ENCODE measurements at places on chromosomes 7 and 10. TPM values are rescaled to one million over a fixed set of nuclear protein-coding genes. Genes with fewer than 3 reads are reported as not detected.

The COBL gene
- not detected for total RNA-seq

The AOAH gene
- total RNA-seq = 31.4 TPM

The HDAC9 gene
- total RNA-seq = 2.0 TPM

DNA sequence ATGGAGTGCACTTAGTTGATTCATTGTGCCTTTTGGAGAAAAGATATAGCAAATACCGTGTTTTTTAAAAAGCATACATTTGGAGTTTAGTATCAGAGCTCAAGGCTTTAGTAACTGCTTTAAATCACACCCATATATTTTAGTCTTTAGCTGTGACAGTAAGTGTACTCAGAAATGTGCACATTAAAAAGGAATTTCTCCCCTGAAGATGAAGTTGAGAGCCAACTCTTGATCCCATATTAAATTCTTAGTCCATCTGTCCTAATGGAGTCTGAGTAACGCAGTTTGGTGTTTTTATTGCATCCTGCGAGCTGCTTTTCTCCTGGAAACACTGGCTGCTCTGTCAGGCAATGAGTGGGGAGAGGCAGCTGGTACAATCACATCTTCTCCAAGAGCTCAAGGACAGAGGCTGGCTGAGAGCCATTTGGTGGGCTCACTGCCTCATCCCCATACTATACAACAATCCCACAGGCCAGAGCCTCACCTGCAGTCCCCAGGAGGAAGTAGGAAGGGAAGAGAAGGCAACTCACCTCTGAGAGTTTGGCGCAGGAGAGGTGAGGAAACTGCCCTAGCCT is 473.6 kb upstream of the C7orf33 start:
- H3K27me3 ChIP-seq = no peaks in the 10 kb centered on the region
- H3K27ac ChIP-seq = no peak overlapping the region
- H3K4me3 ChIP-seq = no peak overlapping the region
- no peak for DNase-seq

DNA sequence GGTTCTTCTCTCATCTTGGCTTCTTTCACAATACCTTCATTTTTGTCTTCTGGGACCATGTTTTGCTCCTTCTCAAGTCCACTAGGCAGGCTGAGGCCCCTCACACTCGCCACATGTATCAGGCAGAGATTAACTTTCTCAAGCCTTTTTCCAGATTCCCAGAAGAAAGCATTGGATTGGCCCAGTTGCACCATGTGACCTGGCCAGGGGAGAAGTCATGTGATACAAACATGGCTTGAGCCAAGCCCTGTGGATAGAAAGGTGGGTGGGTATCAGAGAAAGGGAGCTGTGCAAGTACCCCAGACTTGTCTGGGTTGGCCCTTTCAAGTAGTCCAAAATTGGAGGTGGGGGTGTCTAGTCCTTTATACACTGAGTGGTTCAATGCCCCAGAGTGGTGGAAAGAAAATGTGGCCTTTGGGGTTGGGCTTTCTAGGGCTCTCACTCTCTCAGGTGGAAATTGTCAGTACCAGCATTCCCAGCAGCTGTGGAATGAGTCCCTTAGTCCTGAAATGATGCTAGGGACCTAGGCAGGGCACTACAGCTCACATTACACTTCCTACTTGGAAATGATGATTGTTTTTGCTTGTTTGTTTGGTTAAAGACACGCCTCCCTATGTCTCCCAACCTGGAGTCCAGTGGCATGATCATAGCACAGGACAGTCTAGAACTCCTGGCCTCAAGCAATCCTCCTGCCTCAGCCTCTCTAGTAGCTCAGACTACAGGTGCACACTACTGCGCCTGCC is 36.9 kb upstream of the C10orf67 start:
- DNase-seq = no peak
- no peak overlapping the region for H3K4me3 ChIP-seq
- H3K4me1 ChIP-seq = peaks cover 1% of the 10 kb centered on the region
- no peak overlapping the region for H3K27ac ChIP-seq
- H3K36me3 ChIP-seq = no peaks in the 10 kb centered on the region
- H3K27me3 ChIP-seq = no peaks in the 10 kb centered on the region

DNA sequence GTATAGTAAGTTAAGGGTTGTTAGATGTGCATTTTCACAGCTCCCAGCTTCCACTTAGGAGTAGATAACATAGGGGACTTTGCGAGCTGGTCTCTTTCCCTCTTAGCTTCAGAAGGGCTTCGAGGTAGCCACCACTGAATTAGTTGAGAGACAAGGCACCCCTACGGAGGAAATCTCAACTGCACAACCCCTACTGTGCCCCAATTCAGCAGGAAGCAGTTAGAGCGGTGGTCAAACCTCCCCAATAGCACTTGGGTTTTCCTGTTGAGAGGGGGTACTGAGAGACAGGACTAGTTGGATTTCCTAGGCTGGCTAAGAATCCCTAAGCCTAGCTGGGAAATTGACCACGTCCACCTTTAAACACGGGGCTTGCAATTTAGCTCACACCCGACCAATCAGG is 1.1 kb upstream of the HERPUD2 start:
- no peaks in the 10 kb centered on the region for H3K36me3 ChIP-seq
- H3K27me3 ChIP-seq = no peaks in the 10 kb centered on the region
- peaks cover 41% of the 10 kb centered on the region for H3K4me1 ChIP-seq
- no peak for DNase-seq
- peak overlapping the region; percentile 95 for H3K27ac ChIP-seq
- peak overlapping the region; percentile 98 for H3K4me3 ChIP-seq

DNA sequence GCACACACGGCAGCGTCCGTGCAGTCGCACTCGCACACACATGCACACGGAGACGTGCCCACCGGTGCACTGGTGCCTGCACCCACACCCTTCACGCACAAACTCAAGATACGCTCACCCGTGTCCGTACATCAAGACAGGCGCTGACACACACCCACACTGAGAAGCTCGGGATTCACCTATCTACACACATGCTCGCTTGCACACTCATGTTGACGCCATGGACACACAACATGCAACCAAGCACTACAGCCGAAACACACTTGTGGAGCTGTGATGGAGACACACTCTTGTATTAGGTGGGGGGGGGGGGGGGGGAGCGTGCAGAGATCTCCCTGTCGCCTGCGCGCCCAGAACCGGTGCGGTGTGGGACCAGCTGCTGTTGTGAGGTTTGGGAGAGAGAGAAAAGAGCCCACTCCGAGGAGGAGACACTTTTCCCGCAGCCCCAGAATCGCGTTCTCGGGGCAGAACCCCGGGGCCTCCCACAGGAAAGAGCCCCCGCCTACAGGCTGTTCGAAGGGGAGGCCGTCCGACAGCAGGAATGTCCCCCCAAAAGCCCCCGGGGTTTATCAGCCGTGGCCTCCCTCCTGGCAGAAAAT is 605 bp upstream of the NFKB2 start:
- no peaks in the 10 kb centered on the region for H3K36me3 ChIP-seq
- no peaks in the 10 kb centered on the region for H3K27me3 ChIP-seq
- H3K4me3 ChIP-seq = peak overlapping the region; percentile 97
- peak overlapping the region; percentile 98 for H3K27ac ChIP-seq

DNA sequence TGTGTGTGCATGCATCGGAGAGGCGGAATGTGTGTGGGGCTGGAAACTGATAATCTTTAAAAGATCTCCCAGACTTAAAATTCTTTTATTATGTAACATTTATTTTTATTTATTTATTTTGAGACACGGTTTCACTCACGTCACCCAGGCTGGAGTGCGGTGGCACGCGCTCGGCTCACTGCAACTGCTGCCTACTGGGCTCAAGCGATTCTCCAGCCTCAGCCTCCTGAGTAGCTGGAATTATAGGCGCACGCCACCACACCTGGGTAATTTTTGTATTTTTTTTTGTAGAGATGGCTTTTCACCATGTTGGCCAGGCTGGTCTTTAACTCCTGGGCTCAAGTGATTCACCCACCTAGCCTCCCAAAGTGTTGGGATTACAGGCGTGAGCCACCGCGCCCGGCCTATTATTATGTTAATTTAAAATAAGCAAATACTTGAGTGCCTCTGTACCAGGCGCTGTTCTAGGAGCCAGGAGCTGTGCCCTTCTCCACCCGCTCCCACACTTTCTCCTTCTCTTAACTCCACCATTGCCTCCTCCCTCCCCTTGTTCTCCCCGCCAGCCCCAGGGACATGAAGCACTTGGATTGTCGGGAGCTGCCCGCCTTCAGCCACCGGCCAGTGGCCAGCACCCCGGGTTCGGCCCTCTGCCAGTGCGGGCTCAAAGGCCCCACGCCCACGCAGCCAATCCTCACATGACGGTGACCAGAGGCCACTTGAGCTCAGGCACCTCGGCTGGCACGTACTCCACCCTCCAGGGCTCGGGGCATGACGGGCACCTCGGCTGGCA is 163.6 kb downstream of the DNAJB6 start:
- DNase-seq = no peak
- no peaks in the 10 kb centered on the region for H3K36me3 ChIP-seq
- no peak overlapping the region for H3K27ac ChIP-seq
- no peaks in the 10 kb centered on the region for H3K27me3 ChIP-seq
- H3K4me3 ChIP-seq = no peak overlapping the region
- peaks cover 26% of the 10 kb centered on the region for H3K4me1 ChIP-seq

DNA sequence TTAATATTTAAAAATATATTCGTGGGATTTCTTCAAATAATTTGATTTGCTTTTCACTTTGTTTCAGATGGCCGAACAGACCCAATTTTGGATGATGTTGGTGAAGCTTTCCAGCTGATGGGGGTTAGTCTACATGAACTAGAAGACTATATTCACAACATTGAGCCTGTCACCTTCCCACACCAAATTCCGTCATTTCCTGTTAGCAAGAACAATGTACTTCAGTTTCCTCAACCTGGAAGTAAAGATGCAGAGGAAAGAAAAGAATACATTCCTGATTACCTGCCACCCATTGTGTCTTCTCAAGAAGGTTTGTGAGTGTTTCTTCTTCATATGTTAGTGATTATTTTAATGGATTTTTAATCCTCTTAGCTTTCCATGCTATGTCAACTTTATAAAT is 5.9 kb downstream of the TAF3 start:
- H3K4me1 ChIP-seq = peaks cover 25% of the 10 kb centered on the region
- H3K36me3 ChIP-seq = peaks cover 67% of the 10 kb centered on the region
- no peaks in the 10 kb centered on the region for H3K27me3 ChIP-seq
- DNase-seq = no peak
